ENCODE measurements at places on chromosomes 16 and 17.

- DNase-seq = no peak
Measured at GRCh38 chr17:65062171-65062915, 5.8 kb upstream of the GNA13 start.

DNA sequence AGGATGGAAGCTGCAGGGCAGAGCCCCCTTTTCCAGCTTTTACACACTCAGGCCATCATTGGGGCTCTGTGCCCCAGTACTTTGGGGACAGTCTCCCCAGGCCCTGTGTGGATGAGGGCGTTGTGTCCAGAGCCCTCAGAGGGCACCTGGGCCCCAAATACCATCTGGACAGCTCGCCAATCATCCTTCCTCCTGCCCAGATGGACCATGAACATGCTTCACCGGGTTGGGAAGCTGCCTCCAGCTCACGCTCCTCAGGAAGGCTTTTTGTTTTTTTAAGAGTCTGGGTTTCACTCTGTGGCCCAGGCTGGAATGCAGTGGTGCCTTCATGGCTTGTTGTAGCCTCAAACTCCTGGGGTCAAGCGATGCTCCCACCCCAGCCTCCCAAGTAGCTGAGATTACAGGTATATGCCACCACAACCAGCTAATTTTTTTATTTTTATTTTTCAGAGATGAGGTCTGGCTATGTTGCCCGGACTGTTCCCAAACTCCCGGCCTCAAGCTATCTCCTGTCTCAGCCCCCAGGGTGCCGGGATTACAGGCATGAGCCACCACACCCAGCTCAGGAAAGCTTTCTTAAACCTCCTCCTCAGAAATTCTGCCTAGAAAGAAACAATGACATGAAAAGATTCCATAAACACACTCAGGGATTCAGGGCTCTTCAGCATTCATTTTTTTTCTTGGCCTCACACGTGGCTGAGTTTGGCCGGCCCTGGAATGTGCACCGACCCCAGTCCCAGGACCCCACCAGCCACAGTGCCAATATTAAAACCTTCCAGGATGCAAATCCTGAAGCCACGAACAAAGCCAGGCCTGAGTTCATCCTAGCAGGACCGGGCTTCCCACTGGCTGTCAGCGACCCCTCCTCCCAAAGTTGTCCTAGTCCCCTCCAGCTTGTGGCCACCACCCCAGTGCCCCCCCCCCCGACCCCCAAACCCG, 27.4 kb upstream of the ZNF423 start:
- no peak for DNase-seq

DNA sequence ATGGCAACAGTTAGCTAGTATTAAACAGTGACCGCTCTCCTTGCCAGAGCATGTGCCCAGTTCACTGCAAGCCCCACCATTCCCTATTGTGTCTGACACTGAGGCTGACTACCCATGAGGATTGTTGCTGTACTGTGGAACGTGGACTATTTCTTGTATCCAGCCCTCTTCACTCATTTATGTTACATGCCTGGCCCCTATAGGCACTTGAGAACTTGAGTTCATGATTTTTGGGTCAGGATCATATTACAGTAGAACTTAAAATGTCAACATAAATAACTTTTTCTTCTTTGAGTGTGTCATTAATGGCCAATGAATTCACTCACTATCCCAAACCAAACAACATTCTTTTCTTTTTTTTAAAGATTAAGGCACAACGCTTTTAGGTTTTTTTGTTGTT, 55.7 kb downstream of the LYRM1 start:
- no peak for DNase-seq

GRCh38 chr17:77288115-77288619, 147.4 kb downstream of the SEC14L1 start:
- no peak for DNase-seq

GRCh38 chr16:56643080-56643778, 4.8 kb downstream of the MT1A start:
- DNase-seq = no peak

DNA sequence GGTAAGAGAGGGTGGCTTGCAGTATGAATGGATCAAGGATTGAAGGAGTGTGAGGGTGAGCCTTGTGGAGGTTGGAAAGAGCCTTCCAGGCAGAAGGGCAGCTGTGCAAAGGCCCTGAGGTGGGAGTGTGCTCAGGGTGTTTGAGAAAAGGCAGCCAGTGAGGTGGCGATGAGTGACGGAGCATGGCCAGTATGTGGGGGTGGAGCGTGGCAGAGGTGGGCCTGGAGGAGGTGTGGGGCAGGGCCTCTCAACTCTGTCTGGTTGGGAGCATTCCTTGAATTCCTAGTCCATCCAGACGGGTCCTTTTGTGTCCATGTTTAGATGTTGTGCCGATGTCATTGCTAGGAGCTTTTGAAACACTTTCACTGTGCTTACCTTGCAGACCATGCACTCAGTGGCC, 51.3 kb downstream of the EPN2 start:
- DNase-seq = no peak

GRCh38 chr16:20720251-20720650, 21.4 kb downstream of the THUMPD1 start:
- DNase-seq = no peak

DNA sequence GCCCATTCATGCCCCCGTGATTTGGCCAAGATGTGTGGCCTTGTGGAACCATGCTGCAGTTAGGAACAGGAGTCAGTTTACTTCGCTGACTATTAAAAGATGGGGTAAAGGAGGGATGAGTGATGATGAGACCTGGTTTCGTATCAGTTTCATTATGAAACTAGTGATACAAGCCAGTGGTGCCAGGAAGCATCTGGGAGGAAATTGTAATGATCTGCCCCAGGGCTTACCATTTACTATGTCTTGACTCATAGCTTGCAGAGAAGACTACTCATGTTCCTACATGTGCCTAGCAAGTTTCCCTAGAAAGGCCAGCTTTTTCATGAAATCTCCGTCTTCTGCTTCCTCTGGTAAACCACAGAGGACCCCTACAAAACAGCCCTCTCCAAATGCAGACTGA, 23.2 kb downstream of the CDH3 start:
- peak; percentile 61 for DNase-seq

DNA sequence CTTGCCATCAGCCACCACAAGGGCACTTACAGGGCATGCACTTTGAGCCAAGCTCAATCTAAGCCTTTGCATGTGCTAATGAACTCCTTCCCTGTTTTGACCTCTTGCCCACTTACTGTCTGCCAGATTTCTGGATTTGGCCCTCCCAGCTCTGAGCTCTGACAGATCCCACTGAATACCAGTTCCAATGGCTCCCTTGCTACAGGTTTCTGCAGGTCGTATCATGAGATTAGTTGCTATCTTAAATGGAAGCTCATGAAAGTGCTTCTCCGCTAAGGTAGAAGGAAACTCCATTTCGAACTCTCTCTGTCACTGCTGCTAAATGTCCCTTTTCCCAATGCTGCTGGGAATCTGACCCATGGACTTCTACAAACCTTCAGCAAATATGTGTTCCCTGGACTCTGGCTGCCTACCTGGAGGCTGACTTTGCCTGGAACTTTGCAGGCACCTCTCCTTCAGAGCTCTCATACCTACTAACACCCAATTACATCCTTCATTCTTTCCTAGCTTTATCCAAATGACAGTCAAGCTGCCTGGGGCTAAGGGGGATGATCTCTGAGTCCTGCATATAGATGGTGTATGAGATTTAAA, 23.5 kb upstream of the TOB1 start:
- no peak for DNase-seq

- no peak for DNase-seq
Measured at GRCh38 chr16:54317101-54317611, 30.6 kb upstream of the IRX3 start.

DNA sequence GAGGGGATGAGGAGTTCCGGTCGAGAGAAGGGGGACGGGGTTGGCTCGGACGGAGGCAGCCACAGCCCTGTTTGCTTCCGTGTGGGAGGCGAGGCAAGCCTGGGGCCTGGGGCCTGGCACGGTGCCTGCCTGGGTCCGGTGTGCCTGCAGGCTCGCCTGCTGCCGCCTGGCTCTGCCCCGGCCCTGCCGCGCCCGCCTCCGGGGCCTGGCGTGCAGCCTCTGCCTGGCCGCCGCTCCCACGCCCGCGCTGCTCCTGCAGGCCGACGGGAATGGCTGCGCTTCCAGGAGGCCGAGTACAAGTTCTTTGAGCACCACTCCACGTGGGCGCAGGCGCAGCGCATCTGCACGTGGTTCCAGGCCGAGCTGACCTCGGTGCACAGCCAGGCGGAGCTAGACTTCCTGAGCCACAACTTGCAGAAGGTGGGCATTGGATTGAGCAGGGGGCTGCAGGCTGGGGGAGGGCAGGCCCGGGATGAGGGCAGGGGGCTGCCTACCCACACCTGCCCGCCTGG, 53.1 kb downstream of the MRC2 start:
- DNase-seq = no peak

DNA sequence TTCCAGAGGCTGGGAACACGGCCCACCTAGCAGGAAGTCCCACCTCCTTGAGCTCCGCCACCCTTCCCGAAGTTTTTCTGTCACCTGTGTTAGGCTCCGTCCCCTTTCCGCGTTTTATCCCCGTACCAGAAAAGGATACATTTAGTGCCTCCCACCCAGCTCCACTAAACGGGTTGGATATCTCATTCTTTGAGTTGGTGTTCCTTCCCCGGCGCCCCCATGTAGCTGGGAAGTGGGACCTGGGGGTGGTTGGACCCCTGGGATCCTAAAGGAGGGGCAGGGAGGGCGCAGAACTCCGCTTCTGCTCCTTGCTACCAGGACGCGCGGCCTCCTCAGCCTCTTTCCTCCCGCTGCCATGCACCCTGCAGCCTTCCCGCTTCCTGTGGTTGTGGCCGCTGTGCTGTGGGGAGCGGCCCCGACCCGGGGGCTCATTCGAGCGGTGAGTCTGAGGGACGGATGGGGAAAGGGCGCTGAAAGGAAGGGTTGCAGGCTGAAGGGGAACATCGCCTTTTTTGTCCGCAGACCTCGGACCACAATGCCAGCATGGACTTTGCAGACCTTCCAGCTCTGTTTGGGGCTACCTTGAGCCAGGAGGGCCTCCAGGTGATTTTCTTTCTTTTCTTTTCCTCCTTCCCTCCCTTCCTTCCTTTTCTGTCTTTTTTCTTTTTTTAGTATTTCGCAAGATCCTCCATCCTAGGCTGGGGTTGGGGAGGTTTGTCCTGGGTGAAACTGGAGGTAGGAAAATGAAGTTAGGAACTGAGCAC, 669 bp downstream of the RNF167 start:
- no peak for DNase-seq

DNA sequence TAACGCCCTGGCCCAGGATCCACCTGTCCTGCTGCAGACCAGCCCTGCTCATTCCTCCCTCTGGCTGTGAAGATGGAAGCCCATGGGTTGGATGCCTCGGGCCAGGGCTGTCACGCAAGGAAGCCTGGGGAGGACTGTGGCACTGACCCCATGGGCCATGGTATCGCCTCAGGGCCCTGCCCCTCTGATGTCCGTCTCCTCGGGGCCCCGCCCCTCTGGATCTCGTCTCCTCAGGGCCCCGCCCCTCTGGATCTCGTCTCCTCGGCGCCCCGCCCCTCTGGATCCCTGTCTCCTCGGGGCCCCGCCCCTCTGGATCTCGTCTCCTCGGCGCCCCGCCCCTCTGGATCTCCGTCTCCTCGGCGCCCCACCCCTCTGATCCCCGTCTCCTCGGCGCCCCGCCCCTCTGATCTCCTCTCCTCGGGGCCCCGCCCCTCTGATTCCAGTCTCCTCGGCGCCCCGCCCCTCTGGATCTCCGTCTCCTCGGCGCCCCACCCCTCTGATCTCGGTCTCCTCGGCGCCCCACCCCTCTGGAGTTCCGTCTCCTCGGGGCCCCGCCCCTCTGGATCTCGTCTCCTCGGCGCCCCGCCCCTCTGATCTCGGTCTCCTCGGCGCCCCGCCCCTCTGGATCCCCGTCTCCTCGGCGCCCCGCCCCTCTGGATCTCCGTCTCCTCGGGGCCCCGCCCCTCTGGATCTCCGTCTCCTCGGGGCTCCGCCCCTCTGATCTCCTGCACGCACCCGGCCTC, 24.0 kb downstream of the METRNL start:
- DNase-seq = no peak

DNA sequence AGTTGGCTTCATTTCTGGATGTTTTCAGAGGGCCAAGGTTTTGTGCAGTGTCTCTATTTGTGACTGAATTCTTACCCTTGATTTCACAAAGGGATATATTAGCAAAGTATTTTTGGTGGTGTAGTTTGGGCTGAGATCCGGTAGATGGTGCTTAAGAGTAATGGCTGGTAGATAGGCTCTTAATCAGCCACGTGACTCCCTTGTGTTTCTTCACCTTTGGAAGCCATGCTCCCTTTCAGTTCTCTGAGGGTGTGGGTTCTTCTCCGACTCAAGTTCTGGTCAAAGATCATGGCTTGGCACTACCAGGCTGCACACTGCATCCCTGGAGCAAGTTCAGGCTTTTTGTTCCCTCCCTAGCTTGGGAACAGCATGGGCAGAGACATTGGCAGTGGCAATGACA, 887.3 kb downstream of the CDH8 start:
- no peak for DNase-seq

DNA sequence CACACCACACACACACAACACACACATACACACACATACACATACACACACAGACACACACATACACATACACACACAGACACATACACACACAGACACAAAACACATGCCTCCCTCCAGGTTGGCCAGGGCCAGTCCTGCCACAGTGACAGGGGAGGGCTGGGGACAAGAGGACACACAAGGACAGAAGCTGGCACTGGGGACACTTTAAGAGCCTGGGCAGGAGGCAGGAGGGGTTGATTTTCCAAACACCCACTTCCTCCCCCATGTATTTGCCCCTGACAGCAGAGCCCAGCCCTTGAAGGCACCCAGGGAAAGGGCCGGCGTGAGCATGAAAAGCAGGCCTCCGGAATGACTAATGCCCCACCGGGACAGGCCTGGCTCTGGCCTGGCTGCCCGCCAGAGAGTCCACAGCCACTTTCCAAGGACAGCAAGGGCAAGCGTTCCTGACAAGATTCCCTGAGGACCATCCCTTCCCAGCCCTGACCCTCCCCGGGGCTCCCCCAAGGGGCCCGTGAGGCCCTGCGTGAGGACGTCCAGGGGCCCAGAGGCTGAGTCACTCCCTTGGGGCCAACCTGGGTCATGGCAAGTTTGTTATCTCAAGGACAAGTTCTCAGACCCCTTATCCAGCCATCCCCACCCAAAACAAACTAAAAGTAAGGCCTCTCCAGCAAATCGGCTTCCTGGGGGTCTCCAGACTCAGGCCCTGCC, 235.6 kb downstream of the ZNF423 start:
- no peak for DNase-seq

DNA sequence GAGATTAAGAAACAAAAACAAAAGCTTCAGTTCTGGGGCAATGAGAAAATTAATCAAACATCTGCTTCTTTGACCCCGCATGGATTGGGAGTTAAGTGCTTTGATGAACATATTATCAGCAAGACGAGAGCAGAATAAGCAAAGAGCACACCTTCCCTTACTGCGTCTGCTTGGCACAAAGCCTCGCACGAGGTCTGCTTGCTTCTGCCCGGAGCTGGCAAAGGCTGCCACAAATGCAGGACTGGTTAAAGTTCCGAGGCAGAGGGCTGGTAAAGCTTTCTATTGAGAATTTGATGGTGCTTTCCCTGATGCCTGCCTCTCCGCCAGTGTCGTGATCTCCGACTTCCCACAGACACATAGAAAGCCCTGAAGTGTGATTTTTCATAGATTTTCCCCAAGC, 17.0 kb downstream of the VAT1L start:
- DNase-seq = no peak

GRCh38 chr17:64117981-64118979, 11.7 kb downstream of the ERN1 start:
- DNase-seq = no peak

Data from AG09309 (cell line).